ENCODE measurements at places on chromosomes 5 and 9. TPM values are rescaled to one million over a fixed set of nuclear protein-coding genes. Genes with fewer than 3 reads are reported as not detected.
A peak's percentile ranks its signal among the peaks of the same experiment; 100 is the strongest.

SPATA31C1 gene
- not detected for total RNA-seq

PCDHB10 gene
- total RNA-seq: not detected

LCN12 gene
- 2.1 TPM for total RNA-seq

DNA sequence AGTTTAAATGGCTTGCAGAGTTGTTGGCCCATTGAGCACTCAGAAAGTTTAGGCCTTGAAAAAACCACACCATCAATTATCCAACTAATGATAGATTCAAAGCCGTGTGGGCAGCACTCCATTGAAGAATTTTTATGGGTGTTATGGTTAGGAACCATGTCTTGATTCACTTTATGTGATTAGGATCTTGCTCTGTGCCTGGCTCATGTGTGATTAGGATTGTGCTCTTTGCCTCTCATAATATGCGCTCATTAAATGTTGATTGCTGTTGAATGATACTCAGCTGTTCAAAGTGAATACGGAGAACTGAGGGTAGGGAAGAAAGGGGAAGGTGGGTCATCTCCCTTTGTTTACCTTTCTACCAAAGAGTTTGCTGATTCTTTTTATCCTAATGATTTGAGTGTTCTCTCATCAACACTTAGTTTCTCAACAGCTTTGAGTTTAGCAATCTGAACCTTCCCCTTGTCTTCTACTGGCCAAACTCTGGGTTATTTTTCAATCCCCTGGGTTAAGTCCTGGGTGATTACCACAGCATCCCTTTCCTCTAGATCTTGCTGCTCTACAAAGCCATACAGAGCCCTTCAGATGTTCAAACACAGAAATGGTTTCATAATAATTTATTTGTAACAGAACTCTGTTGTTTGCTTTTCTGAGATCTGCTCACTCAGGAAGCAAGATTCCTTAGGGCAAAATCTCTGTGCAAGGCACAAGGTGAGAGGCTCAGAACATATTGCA is 668.8 kb upstream of the RGMB start:
- no peak overlapping the region for H3K4me3 ChIP-seq
- no peaks in the 10 kb centered on the region for H3K27me3 ChIP-seq
- no peak for DNase-seq
- no peak overlapping the region for H3K27ac ChIP-seq
- no peaks in the 10 kb centered on the region for H3K4me1 ChIP-seq

GRCh38 chr9:81529556-81530193 is 159.7 kb downstream of the TLE1 start:
- no peak overlapping the region for H3K27ac ChIP-seq
- DNase-seq: no peak
- H3K27me3 ChIP-seq: no peaks in the 10 kb centered on the region

DNA sequence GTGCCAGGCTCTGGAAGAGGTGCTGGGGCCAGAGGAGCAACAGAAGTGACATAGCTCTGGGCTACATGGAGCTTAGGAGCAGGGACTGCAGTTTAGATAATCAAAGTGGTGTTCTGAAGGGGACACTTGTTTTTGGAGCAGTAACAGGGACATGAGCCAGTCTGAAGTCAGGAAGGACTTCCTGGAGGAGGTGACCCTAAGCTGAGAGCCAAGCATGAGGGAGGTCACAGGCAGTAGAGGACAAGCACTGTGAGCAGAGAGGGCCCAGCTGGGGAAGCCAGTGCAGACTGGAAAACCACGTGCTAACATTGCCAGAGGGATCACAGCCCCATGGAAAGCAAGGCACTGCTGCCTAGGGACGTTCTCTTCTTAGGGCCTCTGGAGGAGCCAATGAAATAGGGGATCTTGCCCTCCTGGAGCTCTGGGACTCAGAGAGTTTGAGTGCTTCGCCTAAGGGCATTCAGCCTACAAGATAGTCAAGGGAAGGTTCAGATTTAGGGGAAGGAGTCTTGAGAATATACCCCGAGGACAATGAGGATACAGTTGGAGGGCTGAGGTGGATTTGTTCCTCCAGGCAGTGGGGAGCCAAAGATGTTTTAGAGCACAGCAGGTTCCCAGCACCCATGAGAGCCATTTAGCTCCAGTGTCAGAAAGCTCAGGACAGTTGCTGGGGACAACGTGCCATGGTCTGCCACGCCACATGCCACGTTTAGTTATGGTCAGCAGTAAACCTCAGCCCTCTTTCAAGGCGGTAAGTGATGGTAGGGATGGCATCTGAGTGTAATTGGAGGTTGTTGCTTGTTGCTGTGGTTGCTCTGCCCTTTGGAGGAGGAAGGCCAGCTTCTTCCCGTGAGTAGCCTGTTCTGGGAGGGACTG is 40.5 kb upstream of the SH3PXD2B start:
- DNase-seq: no peak
- no peaks in the 10 kb centered on the region for H3K27me3 ChIP-seq
- no peak overlapping the region for H3K4me3 ChIP-seq
- H3K36me3 ChIP-seq: no peaks in the 10 kb centered on the region
- H3K4me1 ChIP-seq: no peaks in the 10 kb centered on the region

DNA sequence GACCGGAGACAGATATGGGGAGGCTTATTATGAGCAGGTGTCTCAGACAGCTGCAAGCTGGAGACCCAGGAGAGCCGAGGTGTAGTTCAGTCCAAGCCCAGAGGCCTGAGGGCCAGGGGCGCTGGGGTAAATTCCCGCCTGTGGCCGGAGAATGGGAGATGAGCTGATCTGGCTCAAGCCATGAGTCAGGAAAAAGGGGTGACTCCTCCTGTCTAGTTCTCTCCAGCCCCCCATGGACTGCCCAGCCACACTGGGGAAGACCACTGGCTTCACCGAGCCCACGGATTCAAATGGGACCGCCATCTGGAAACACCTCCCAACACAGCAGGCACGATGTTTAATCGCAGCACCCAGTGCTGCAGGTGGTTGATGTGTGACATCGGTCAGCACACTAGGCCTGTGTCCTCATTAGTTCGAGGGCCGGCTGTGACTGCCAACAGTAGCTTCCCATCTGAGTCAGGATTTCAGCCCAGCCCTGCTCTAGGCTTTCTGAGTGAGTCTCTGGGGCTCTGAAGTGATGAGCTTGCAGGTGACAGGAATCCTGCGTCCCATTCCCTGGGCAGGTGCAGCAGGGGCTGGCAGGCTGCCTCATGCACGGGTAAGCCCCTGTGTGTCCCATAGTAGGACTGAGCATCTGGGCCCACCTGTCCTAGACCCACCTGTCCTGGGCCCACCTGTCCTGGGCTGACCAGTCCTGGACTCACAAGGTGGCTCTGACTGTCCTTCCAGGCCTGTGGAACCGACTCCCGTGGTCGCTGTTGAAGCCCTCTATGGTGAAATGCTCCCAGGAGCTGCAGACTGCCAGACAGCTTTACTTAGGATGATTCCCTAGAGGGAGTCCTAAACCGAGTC is 49.7 kb downstream of the AHRR start:
- no peaks in the 10 kb centered on the region for H3K27me3 ChIP-seq
- H3K27ac ChIP-seq: peak overlapping the region; percentile 95
- DNase-seq: no peak
- H3K4me1 ChIP-seq: peaks cover 64% of the 10 kb centered on the region
- peaks cover 47% of the 10 kb centered on the region for H3K36me3 ChIP-seq
- H3K4me3 ChIP-seq: peak overlapping the region; percentile 68

GRCh38 chr9:120936011-120936763 is 9.6 kb upstream of the TRAF1 start:
- H3K27me3 ChIP-seq: peaks cover 2% of the 10 kb centered on the region
- peak overlapping the region; percentile 80 for H3K27ac ChIP-seq
- peaks cover 55% of the 10 kb centered on the region for H3K4me1 ChIP-seq
- peak overlapping the region; percentile 52 for H3K4me3 ChIP-seq
- DNase-seq: peak; percentile 75

- H3K4me1 ChIP-seq: no peaks in the 10 kb centered on the region
- no peak overlapping the region for H3K4me3 ChIP-seq
- no peaks in the 10 kb centered on the region for H3K27me3 ChIP-seq
These were observed 99.3 kb downstream of the KLF4 start for GRCh38 chr9:107390279-107390678.

DNA sequence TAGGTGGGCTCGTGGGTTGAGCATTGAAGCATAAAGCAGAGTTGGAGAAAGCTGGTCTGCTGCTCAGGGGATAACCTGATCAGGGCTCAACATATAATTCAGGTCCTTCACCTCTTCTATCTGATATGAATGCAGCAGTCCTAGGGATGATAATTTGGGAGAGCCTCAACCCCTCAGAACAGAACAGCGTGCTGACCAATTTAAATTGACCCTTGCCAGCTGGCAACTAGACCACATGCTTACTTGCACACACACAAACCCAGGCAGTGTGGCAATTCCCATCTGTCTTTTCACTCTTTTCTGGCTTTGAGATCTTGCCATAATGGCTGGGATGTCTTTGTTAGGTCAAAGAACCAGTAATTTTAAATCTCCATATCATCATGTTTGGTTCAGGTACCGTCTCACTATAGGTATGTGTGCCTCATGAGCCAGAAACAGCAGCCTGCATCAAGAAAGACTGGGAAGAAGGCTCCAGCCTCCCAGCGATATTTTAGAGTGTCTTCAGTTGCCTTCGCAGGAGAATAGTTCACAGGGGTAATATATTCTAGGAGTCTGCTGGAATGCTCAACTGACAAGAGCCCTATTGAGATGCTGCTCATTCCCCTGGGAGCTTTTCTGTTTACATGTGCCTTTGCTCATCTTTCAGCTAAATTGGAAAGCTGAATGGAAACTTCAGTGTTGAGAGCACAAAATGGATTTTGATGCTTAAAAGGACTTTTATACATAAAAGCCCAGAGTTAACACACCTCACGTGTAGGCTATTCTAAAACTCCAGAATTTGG is 497.6 kb downstream of the RASEF start:
- H3K27me3 ChIP-seq: no peaks in the 10 kb centered on the region
- H3K4me3 ChIP-seq: no peak overlapping the region
- H3K27ac ChIP-seq: no peak overlapping the region
- no peaks in the 10 kb centered on the region for H3K4me1 ChIP-seq
- DNase-seq: no peak

All from activated T-helper 2 cell treated with anti-CD3 and anti-CD28 coated beads, Interferon-gamma antibody, Interleukin-2, Interleukin-4, amounts not matched to agents 10 μg/mL and 5 μg/mL and 100 μg/mL, durations not matched to agents 14 hours and 24 hours and 36 hours (primary cell).